ENCODE measurements at places on chromosomes 7 and 10.

DNA sequence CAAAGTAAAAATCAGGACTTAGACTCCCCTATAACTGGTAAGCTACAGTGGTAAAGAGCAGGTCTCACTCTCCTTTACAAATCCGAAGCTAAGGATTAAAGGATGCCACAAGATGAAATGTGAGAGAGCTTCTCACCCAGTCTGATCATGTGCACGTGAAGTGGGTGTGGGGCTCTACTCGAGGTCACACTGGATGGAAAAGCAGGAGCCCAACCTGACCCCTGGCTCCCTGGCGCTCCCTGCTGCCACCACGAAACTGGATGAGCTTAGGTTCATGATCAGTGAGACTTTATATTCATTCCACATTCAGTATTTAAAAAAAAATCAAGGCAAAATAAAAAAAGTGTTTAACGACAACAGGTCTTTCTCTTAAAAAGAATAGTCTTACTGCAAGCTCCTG is 21.7 kb upstream of the FOXI2 start:
- DNase-seq: no peak

DNA sequence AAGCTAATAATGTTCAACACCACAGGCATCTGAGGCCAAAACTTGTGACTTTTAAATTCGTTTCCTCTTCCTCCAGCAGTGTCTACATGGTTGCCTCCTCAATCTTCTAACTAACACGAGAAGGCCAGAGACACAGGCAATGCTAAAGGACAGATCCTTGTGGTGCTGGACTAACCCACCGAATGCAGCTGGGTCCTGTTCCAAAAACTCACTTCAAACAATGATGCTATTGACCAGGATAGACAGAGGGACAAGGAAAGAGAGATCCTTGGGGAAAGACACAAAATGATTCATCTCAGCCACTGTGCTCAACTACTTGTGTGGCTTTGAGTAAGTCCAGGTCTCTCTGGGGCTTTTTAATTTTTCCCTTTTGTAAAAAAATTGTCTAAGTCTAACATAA is 107.6 kb downstream of the KCNMA1 start:
- DNase-seq: no peak

DNA sequence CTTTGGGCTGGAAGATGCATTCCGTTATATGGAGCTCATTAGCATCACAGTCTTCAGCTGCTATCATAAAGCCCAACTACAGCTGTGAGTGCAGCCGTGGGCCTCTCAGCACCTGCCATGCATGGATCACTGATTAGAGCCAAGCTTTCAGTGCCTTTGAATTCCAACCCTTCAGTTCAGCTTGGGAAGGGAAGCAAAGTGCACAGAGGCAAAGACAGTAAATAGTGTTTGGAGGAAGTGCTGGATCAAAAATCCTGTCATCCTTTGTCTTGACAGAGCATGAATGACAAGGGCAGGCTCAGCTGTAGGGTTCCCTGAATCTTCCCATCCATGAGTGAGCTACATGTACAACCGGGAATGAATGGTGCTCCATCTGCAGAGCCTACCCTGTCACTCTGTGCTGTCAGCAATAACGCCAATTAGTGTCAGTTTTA is 153.7 kb downstream of the DNAJB9 start:
- no peak for DNase-seq

- peak; percentile 86 for DNase-seq
Measured at GRCh38 chr10:86872757-86873156, 84.7 kb downstream of the MMRN2 start.
